ENCODE measurements at places on chromosomes 4 and X. TPM values are rescaled to one million over a fixed set of nuclear protein-coding genes. Genes with fewer than 3 reads are reported as not detected.

SEPSECS gene
- total RNA-seq, result 2.4 TPM

CRLF2 gene
- total RNA-seq, result not detected

TMPRSS11F gene
- total RNA-seq, result not detected

ACOX3 gene
- 20.9 TPM for total RNA-seq

CLTRN gene
- 0.16 TPM for total RNA-seq

BMX gene
- total RNA-seq, result not detected

All from mesangial cell (primary cell).